RCC 7860 (cell line): ENCODE measurements at places on chromosomes 1 and 21.

- DNase-seq = no peak
These were observed 1.7 kb downstream of the MYOCOS start for GRCh38 chr1:171623651-171624331.

GRCh38 chr1:203663294-203663693 lies 36.7 kb downstream of the ATP2B4 start:
- peak; percentile 100 for DNase-seq

DNA sequence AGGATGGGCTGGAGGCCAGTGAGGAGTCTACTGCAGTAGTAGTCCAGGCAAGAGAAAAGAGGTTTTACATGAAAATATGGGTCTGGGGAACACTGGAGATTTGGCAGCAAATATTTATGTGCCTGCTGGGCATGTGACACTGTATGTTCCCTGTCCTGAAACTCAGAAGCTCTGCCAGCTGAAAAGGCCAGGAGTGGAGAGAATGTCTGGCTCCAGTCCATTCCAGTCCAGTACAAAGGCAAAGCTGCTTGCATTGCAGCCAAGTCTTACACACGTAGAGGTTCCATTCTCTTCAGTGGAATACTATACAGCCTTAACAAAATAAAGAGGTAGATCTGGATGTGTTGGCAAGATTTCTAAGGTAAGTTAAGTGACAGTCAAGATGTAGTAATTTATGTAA lies 7.5 kb upstream of the YBX1 start:
- DNase-seq = no peak

GRCh38 chr1:52554756-52555155 lies 1.9 kb upstream of the TUT4 start:
- DNase-seq = no peak

DNA sequence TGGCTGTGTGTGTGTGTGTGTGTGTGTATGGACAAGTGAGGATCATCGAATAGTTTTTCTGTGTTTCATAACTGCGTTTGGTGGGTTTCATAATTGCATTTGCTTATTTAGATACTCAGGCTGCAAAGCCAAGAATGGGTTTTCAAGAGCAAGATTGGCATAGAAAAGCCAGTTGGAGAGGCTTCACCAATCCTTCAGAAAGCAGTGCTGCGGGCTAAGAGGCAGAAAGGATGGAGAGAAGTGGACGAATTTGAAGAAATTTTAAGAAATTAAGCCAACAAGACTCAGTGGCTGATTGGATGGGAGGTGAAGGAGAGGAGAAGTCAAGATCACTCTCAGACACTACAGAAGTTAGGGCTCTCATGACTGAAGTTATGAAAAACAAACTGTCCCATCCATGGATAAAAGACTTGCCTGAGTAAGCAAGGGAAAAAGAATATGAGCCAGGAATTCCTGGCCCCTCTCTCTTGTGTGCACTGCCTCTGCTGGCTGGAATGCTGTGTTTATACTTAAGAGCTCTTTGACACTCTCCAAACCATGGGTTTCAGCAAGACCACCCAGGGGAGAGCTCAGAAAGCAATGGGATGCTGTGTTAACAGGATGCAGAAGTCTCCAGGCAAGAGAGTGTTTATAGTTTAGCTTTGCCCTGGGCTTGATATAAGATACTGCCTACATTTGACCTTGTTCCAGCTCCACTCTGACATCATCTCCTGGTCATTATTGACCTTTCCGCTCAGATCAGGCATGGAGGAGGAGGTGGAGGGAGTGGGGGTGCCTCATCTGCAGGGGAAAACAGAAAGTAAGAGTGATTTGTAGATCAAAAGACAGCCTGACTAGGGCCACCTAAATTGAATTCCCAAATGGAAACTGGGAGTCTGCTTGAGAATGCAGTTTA lies 232.0 kb upstream of the PLXNA2 start:
- no peak for DNase-seq

DNA sequence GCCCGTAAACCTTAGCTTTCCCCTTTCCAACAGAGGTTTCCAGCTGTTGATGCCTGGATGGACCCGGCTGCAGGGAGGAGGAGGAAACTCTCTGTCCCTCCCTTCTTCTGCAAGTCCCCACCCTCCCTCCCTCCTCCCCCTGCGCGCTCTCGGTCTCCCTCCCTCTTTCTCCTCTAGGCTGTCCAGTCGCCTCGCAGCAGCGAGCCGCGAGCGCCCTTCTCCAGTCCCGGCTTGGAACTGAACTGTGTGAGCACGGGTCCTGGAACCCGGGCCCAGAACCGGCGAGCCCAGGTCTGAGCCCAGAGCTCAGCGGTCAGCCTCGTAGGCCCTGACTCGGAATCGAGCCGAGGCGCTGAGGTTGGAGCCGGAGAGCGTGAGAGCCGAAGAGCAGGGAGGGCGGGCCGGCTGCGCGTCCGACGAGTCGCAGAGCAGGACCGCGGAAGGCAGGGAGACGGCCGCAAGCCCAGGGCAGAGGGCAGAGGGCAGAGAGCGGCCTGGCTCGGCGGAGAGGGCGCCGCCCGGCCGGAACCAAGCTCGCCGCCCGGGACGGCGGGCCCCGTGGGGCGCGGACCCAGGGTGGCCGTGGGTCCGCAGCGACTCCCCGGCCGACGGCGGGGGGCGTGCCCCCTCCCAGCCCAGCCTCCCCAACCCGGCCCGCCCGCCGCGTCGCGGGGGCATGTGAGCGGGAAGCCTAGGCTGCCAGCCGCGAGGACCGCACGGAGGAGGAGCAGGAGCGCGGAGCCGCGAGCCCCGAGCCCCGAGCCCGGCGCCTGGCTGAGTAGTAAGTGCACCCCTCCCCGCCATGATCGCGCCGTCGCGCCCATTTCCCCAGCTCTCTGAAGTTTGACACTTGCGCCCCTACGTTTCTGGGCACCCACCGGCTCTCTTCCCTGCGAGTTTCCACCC lies at the start of gene SOX13:
TSS of gene SOX13 (plus strand) at position 185 of the 906 bp plus-strand sequence. CDS start 39,801 bp downstream, outside the sequence.
- DNase-seq = peak; percentile 15

- DNase-seq = no peak
These were observed 16.8 kb downstream of the SZRD1 start for GRCh38 chr1:16383888-16384287.

DNA sequence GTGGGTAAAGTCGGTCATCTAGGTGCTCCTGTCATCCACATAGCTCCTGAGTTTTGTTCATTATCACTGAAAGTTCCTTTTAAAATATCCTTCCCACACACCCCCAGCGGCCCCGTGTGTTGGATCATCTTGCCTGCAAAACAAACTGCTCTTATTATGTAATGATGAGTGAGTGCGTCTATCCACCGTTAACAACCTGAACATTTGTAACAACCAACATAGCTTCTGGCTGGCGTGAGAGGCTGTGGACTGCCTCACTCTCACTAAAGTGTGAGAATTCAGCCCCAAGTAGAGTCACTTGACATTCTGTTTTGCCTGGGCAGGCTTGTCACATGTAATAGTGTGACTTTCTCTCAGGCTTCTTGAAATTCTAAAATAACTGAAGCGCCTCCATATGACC lies 14.5 kb upstream of the KCNA2 start:
- DNase-seq = no peak

DNA sequence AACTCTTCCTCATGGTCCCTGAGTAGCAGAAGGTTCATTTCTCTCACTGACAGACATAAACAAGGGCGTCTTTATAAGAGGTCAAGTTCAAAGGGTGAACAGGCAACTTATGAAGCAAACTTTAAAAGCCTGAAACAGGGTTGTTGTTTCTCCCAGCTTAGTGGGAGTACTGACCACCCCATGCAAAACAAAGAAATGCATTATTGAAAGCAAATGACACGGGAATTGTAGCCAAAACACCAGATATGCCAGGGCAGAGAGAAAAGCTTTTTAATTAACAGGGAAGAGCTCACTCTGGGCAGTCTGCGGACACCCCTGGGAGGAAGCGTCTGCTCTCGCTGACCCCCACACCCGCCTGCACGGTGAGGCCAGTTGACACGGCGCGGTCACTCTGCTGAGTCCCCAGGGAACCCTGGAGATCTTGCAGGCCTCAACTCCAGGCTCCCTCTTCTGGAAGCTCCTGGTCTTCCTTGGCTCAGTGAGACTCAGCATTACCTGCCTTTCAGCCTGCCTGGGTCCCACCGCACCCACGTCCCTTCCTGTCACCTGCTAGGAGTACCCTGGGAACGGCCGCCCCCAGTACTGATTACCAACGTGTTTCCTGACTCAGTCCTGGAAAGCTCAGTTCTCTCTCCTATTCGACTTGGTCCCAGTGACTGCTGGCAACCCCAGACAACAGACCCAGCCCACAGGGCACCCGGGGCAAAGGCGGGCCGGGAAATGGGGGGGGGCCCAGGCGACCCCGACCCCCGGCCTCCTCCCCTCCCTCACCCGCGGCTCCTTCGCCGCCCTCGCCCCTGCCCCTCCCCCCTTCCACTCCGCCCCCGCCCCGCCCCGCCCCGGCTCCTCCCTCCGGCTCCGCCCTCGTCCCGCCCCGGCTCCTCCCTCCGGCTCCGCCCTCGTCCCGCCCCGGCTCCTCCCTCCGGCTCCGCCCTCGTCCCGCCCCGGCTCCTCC lies 972 bp downstream of the CFAP410 start:
- DNase-seq = peak; percentile 25

DNA sequence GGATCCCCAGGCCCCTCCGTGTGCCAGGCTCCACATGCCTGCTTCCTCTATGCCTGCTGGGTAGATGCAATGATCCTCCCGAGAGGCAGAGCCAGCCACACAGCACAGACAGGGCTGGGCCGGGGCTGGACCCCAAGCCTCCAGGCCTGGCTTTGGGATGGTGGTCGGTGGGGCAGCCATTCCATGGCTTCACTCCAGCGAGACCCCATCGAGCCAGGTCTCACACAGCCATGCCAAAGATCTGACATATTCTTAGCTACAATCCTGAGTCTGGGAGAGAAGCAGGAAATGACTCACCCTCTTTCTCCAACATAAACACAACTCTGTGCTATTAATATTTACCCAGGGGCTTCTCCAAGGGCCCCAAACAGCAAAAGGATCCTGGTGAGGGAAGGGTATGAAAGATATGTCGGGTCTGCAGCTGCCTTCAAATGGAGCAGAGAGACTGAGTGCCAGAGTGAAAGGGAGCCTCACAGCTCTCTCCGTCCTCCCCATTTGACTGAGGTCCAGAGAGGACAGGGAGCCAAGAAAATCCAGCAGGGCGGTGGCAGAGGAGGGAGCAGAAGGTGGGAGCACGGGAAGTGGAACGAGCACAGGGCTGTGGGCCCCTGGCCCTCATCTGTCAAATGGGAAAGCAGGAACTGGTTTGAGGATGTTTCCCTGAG lies 639.5 kb downstream of the MATN1 start:
- peak; percentile 72 for DNase-seq

DNA sequence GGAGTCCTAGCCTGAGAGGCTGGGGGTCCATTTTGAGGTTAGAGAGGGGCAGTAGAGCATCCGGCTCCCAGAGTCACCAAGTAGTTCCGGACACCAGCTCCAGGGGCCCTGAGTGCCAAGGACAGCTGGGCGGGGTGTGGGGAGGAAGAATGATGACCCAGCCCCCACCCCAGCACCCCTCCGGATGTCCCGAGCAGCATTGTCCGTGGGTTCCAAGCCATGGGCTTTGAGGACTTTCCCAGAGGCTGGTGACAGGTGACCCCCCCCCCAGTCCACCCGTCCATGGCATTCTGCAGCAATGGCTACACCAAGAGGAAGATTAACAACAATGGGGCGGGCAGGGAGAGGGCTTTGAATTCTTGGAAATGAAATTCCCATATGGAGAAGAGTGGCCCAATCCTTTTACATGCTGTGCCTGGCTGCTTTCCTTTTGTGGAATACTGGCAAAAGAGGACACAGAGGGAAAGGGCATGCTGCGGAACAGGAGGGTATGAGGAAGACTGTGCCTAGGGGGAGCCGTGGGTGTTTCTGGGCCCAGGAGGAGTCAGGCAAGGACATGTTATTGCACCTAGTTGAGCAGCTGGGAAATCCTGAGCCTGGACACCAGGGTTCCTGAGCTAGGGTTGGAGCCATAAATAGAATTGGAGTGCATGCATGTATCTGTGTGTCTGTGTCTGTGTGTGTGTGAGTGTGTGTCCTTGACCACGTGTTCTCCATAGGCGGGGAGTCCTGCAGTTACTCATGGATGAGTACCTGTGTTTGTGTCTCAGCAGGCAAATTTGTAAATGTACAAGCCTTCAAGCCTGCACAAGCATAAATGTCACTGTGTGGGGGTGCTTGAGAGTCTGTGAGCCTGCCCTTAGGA lies 956 bp downstream of the ATP1A2 start:
- no peak for DNase-seq

GRCh38 chr21:38352536-38353219 lies 95.9 kb downstream of the KCNJ15 start:
- peak; percentile 58 for DNase-seq

DNA sequence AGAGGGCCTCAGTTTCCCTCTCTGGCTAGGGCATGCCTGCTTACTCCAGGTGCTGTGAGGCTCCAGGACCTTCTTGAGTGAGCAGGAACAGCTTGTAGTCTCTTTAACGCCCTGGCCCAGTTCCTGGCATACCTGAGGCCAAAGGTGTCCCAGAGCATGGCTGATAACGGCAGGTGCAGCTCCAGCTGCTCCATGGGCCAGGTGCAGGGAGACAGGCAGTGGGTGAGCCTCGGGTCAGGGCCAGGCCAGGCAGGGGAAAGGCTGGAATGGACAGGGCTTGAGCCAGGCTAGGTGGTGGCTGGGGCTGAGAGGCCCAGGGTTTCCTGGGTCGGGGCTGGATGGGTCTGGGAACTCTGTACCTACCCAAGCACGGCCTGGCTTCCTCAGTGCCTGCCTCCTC lies 18.3 kb downstream of the EDN2 start:
- DNase-seq = no peak

GRCh38 chr1:238345837-238346236 lies 455.1 kb upstream of the ZP4 start:
- DNase-seq = no peak
